Posterior cingulate gyrus (tissue), 11 donors: ENCODE measurements at places on chromosomes 16 and 17.

DNA sequence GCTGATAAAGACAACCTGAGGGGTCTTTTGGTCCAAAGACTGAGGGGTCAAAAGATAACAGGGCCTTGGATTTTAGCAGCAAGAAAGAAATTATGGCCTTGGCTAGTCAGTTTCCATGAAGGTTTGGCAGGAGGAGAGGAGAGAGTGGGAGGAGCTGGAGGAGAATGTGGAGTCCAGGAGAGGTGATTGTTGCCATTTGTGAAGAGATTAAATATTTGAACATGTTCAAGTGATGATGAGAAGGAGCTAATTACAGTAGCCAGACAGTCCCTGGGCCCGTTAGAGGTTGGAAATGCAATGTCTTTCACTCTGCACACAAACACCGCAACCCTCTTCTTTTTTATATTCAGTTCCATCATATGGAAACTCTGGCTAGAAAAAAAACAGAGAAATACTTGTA lies 68.6 kb downstream of the TNRC6C start:
- DNase-seq = no peak

- DNase-seq = no peak
Measured at GRCh38 chr17:78899361-78900260, 3.4 kb downstream of the CEP295NL start.

DNA sequence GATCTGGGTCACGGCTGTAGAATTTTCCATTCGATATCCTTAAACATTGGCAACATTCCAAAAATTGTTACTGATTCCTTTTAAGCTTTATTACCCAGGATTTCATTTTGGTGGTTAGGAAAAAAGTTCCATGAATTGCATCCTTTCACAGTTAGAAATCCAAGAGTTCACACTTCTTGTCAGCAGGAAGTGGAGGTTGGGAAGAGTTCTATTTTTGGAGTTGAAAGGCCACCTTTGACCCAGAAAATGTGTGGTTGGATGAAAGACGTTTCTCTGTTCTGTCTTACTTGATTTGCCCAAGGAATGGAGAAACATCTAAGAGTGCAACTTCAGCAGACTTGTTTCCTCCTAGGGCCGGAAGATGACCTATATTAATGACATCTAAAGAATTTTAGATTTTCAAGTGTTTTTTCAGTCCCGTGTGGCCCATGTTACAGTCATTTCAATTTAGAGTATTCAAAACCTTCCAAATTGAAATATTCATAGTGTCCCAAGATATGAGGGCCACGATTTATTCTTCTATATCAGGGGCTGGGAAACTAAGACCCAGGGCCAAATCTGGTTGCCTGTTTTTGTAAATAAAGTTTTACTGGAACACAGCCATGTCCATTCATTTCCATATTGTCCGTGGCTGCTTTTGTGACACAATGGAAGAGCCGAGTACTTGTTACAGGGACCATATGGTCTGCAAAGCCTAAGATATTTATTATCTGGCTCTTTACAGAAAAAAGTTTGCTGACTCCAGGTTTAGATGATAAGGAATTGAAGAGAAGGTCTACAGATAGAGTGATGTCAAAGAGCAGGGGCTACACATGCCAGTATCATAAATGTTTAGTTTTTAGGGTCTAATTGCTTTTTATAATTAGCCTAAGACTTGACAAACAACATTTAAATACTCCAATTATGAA lies 50.2 kb downstream of the CDK5R1 start:
- DNase-seq = no peak

DNA sequence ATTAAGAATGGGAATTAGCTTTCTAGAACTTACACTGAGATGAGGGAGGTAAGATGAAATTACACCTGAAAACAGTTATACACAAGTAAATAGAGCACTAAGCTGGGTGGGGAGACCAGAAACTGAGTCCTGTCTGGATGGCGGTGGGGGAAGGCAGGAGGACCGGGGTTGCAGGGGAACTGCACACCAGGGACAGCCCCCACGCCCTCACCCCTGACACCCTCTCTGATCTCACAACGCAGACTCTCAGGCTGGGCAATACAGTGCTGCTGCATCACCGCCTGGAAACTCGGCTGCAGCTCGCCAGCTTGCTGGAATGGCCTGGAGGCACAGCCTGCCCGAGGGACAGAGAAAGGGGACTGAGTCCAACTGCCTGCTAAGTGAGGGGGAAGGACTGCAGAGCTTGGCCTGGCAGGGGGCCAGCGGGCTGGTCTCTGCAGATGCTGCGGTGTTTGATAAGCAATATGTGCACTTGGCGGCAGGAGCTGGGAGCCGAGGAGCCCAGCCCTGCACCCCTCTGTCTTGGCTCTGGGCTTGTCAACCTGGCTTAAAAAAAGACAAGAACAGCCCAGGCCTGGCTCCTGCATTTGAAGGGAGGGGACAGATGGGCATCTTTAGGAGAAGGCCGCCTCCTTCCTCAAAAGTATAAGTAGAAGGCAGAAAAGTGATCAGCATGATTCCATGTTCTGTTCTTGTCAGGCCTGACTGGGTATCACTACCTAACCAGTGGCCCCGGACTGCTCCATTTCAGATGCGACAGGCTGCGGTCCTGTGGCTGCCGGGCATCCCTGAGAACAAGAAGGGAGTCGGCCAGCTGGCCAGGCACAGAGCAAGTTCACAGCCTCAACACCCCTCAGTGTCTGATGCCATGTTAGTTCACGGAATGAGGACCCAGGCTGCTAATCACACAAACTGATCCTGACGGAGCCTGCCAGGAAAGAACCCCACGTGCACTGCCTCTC lies 30.2 kb downstream of the SPHK1 start:
- peak; percentile 62 for DNase-seq

- DNase-seq = no peak
Measured at GRCh38 chr17:1896243-1897104, 66.7 kb downstream of the RPA1 start.

- no peak for DNase-seq
Measured at GRCh38 chr17:45222014-45222288, 266 bp downstream of the FMNL1 start.

GRCh38 chr17:37517881-37518280 lies 28.2 kb downstream of the DUSP14 start:
- DNase-seq = no peak

GRCh38 chr17:43740541-43740940 lies 18.1 kb downstream of the SOST start:
- no peak for DNase-seq

GRCh38 chr16:65749506-65749905 lies 617.0 kb upstream of the CDH5 start:
- no peak for DNase-seq

- no peak for DNase-seq
Measured at GRCh38 chr17:69057280-69057679, 3.4 kb downstream of the ABCA9 start.

DNA sequence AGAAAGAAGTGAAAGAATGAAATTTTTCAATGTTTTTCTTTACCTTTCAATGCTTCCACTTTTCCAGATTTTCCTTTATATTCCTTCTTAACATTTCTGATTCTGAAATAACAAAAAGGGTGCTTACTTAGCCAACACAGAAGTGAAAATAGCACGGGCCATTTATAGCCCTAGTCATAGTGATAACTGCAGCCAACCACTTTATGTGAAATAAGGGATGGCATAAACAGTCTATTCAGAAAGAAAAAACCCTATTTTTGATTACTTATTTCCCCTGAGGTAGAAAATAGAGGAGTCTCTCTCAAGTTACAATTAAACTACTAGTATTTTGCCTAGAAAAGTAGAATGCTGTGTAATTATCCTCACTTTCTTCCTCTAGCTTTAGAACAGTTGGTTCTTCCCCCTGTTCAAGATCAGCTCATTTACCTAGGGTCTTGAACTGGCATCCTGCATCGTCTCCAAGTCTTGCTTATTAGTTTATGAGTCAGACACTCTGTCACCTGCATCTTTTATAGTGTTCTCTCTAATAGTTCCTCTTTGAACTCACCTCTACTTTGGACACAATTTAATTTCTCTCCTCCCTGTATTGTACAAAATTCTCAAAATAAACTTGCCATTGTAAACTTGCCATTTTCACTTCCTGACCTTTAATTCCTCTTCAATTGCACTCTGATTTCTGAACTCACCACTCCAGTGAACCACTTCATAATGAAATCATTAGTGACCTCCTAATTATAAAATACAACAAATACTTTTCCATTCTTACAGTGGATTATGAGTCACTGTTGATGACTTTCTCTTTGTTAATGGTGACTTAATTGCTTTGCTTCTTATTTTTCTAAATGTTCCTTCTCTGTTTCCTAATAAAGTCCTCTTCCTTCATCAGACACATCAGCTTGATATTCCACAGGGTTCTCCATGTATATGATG lies 23.6 kb downstream of the ABCA6 start:
- DNase-seq = no peak

DNA sequence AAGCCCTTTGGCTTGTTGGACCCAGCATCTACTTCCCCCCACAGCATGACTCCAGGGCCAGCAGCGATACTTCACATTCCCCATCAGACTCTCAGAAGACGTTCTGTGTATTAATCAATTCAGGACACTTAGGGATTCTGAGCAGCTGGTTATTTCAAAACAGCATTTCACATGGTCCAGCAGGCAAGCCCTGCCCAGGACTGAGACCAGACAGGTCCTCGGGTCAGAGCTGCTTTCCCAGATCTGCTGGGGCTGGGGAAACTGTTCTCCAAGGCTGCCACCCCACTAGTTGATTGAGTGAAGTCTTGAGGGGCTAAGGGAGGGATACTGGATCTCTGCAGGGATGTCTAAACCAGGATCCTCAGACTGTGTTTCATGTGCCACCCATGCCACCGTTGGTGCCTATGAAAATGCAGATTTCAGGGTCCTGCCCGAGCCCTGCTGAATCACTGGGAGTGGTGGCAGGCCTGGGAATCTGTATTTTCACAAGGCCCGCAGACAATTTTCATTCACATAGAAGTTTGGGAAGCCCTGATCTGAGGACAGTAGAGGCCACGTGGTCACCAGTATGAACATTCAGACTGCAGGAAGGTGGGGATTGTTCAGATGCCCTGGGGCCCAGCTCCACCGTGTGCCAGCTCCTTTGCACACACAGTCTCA lies 40.6 kb upstream of the CDH5 start:
- DNase-seq = no peak

GRCh38 chr17:19975601-19976000 lies 2.0 kb downstream of the AKAP10 start:
- DNase-seq = no peak

DNA sequence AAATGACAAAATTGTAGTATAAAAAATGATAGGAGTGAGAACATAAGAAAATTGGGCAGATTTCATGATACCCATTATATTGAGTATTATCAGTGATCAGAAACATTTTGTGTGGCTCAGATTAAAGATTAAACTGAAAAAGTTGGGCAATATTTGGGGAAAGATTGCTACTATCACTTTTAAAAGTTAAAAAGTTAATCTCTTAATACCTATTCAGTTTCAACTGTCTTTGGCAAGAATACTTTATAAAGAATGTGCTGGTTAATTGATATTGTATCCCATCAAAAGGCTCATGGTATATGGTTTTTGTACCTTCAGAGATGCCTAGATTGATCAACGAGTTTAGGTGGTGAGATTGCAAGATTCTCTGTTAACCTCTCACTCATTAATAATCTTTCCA lies 55.8 kb downstream of the BPTF start:
- no peak for DNase-seq

DNA sequence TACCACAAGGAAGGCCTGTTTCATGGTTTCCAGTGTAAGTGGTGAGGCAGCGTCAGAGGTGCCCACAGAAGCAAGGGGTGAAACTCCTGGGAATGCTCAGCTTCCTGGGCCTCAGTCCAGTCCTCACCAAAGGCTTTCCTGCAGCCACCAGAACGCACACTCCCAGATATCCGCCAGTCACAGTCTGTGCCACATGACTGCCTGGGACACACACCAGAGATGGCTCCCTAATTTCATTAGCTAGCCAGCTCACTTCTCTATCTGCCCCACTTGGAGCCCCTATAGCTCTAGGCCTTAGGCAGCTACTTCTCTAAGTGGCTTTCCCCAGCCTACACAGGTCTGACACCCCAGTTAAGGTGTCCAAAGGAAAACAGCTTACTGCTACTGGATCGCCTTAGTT lies 77.0 kb downstream of the CYTH1 start:
- no peak for DNase-seq

DNA sequence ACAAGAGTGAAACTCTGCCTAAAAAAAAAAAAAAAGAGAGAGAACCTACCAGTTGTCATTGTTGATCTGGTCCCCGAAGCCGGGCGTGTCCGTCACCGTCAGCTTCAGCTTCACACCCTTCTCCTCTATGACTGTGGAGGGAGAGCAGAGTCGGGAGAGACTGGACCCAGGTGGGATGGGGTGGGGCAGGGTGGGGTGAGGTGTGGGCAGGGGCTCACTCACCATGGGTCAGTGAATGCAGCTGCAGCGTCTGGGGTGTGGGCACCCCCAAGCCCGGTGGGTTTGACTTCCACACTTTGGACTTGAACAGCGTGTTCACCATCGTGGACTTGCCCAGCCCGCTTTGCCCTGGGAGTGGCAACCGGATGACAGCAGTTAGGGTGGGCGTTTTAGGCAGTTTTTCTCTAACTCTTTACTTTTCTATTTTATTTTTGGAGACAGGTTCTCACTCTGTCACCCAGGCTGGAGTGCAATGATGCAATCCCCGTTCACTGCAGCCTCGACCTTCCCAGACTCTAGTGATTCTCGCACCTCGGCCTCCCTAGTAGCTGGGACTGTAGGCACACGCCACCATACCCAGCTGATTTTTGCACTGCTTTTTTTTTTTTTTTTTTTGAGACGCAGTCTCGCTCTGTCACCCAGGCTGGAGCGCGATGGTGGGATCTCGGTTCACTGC lies 2.2 kb downstream of the SEPTIN12 start:
- no peak for DNase-seq

GRCh38 chr17:34434052-34434451 lies 71.0 kb upstream of the CCL1 start:
- DNase-seq = no peak

- DNase-seq = no peak
Measured at GRCh38 chr17:32733401-32733800, 143.5 kb downstream of the MYO1D start.

DNA sequence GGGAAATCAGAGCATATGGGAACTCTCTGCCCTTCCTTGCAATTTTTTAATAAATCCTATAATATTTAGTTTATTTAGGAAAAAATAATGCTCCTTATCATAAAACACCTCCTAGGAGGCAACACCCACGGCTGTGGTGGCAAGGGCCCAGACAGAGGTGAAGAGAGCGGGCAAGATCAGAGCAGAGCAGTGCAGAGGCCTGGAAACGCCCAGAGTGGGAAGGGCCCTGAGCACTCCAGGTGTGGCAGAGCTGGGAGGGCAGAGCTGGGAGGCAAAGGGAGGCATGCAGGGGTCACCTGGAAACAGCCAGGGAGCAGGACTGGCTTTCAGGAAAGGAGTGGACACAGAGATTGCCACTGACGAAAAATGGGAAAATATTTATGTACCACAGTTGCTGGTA lies 17.3 kb downstream of the FBXO31 start:
- no peak for DNase-seq

- no peak for DNase-seq
Measured at GRCh38 chr16:66515596-66516508, 34.1 kb downstream of the TK2 start.

GRCh38 chr16:84884596-84885341 lies 65.0 kb downstream of the CRISPLD2 start:
- DNase-seq = peak; percentile 88

- no peak for DNase-seq
Measured at GRCh38 chr16:10196999-10197398, 14.8 kb upstream of the GRIN2A start.

- DNase-seq = peak; percentile 92
Measured at GRCh38 chr17:29089601-29090044, 46.7 kb downstream of the PIPOX start.

GRCh38 chr16:2238150-2238837 lies 2.0 kb downstream of the DNASE1L2 start:
- no peak for DNase-seq
